ENCODE measurements at places on chromosomes 16 and 17. TPM values are rescaled to one million over a fixed set of nuclear protein-coding genes. Genes with fewer than 3 reads are reported as not detected.

Gene HAGHL
- 4.0 TPM for total RNA-seq

Gene HOXB9
- total RNA-seq = not detected

Gene KCTD11
- 20.6 TPM for total RNA-seq

Gene USP43
- not detected for total RNA-seq

Gene SEZ6
- not detected for total RNA-seq

Gene EPOP
- total RNA-seq = 8.1 TPM

Gene NPIPA7
- 19.9 TPM for total RNA-seq

Gene MPV17L
- total RNA-seq = 0.18 TPM

Gene GPR142
- total RNA-seq = not detected

Gene TNFRSF17
- total RNA-seq = not detected

Gene MRM1
- total RNA-seq = 5.8 TPM

Gene KRTAP4-5
- total RNA-seq = not detected

Gene CRYBA1
- not detected for total RNA-seq

Gene TEX14
- not detected for total RNA-seq

Gene RCVRN
- not detected for total RNA-seq

Gene ATP6V0D1
- total RNA-seq = 114 TPM

Gene RNU2-1
- total RNA-seq = not detected

Gene ODAD4
- total RNA-seq = 0.18 TPM

Gene KRTAP4-6
- not detected for total RNA-seq

Gene HOXB7
- total RNA-seq = not detected

Gene CDRT4
- not detected for total RNA-seq

Gene TOX3
- total RNA-seq = not detected

Gene PRSS8
- total RNA-seq = not detected

Gene GFAP
- total RNA-seq = not detected

Gene RRAD
- 0.49 TPM for total RNA-seq

Gene RNF43
- not detected for total RNA-seq

Gene GNGT2
- not detected for total RNA-seq

Gene FAM171A2
- 7.2 TPM for total RNA-seq
